Dermis microvascular lymphatic vessel endothelial cell (primary cell): ENCODE measurements at places on chromosomes 13 and 19. TPM values are rescaled to one million over a fixed set of nuclear protein-coding genes. Genes with fewer than 3 reads are reported as not detected.

ZNF177 gene
- total RNA-seq, result 0.51 and 0.89 TPM in 2 replicates

ETV2 gene
- under 0.01 and 0.26 TPM in 2 replicates for total RNA-seq

PCP2 gene
- not detected in 2 replicates for total RNA-seq

LGALS14 gene
- not detected in 2 replicates for total RNA-seq

ZIC2 gene
- total RNA-seq, result 0.13 and 0.25 TPM in 2 replicates

ZNF43 gene
- total RNA-seq, result 5.8 and 9.6 TPM in 2 replicates

PINLYP gene
- total RNA-seq, result 4.2 and 4.5 TPM in 2 replicates

ZNF577 gene
- total RNA-seq, result 1.2 and 3.0 TPM in 2 replicates

GRCh38 chr19:19170053-19170872, at the start of gene MEF2B:
TSS of gene MEF2B (minus strand) at chr19:19170263. CDS start at chr19:19150735, 19,528 bp downstream.
- peak; percentile 10 for DNase-seq

DNA sequence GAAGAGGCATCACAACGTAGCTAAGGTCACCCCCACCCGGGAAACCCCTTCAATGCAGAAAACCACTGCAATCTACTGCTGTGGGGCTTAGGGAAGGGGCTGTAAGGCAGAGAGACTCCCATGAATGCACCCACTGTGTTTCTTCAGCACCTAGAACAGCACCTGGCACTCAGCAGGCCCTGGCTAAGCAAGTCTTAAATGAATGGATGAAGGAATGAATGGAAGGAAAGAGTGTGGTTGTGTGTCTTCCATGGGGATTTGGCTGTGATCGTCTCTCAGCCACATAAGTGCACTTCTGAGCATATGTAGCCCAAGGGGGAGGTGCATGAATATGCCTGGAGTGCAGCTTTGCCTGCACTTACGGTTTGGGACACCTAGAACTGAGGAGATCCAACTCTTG, 2.9 kb downstream of the CCDC159 start:
- DNase-seq, result no peak

DNA sequence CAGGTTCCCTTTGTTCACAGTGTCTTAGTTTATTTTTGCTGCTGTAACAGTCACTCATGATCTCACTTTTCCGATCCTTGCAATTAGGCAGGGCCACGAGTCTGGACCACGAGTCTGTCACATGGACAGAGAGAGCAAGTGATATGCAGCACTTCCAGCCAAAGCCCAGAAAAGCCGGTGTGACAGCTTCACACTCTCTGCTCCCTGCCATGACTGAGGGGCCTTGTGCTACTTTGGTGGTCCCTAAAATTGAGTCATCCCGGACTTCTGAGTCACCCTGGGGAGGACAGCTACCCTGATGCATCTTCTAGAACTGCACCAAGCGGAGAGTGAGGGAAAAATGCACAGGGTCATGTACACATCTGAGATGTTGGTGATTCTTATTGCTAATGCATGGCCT, 179.6 kb downstream of the EFNB2 start:
- no peak for DNase-seq

DNA sequence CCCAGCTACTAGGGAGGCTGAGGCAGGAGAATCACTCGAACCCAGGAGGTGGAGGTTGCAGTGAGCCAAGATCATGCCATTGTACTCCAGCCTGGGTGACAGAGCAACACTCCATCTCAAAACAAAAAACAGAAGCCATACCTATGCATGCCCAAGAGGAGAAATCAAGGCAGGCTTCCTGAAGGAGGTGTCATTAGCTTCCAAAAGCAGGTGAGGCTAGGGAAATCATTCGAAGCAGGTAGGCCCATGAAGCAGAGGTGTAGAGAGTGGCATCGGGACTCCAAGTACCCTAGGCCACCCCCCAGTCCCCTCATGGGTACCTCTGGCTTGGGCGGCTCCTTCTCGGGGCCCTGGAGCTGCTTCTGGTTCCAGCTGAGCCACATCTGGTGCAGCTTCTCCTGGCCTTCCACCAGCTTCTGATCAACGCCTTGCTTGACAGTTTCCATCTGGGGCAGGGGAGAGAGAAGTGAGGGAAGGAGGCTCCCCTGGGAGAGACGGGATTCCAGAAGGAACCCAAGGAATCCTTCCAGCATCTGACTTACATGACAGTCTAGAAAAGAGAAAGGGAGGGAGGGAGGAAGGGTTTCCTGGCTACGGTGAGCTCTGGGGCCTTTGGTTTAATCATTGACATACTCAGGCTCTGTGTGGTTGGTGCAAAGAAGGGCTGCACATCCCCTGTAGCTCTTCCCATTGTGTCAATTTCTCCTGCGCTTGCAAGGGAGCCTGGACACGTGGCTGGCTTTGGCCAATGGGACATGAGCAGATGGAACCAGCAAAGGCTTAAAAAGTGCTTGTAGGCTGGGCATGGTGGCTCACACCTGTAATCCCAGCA, 13.1 kb upstream of the TICAM1 start:
- DNase-seq, result no peak

- no peak for DNase-seq
Observed at GRCh38 chr19:55486043-55486970, 1.3 kb downstream of the NAT14 start.

DNA sequence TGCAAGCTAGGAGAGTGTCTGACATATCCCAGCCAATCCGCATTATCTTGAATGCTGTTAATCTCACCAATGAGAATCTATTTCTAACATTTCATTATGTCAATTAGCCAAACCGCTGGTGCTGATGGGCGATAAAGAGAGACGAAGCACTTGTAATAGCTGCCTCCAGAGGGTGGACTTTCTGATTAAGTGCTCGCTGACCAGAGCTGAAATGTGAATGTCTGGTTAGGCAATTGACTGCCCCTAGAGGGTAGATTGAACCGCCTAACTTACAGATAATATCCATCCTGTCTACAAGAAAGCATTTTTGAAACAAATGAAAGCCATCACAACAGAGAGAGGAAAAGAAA, 552 bp upstream of the GRWD1 start:
- peak; percentile 93 for DNase-seq

GRCh38 chr13:61136515-61136914, 279.1 kb downstream of the PCDH20 start:
- DNase-seq, result no peak
